BE2C (cell line): ENCODE measurements at places on chromosomes 5 and 9.
A peak's percentile ranks its signal among the peaks of the same experiment; 100 is the strongest.

GRCh38 chr5:141799507-141800167, 78.6 kb downstream of the PCDH1 start:
- no peak for DNase-seq

DNA sequence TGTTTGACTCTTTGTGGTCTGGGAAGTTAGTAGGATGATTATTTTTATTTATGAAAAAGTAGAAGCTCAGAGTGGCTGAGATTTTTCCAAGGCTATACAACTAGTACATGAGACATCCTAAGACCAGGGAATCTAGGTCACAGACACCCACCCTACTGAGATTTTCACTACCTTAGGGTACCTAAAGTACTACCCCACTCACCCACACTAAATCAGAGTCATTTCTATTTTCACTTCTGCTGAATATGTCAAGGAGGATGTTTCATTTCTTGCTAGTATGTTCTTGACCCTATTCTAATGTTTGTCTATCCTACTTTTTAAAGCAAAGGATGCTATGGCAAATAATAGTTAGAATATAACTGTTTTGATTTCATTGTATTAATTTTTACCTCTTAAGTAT, 206.0 kb downstream of the ATP10B start:
- DNase-seq: no peak

DNA sequence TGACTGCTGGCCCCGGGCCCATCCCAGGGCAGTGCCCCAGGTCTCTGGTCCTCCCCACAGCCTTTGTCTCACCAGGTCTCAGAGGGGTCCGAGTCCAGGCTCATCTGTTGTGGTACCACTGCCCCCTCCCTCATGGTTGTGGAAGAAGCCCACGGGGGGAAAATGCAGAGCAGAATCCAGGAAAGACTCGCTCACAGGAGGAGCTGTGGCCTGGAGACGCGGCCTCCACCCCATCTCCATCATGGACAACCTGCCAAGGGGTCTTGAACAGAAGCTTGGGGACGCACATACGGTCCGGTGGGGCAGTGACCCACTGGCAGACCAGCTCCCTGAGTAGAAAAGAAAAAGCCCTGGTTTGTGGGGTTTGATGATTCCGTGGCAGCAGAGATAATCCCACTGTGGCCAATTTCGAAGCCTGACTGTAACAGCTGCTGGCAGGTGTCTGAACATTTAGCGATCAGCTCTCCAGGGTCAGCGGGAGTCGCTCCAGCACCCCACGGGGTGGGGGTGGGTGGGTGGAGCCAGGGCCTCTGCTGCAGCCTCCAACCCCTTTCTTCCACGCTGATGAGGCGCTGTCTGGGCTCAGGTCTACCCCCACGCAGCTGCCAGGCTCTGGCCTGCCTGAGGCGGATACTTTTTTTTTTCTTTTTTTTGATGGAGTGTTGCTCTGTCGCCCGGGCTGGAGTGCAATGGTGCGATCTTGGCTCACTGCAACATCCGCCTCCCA, 1.9 kb upstream of the GRIN1 start:
- DNase-seq: peak; percentile 22

DNA sequence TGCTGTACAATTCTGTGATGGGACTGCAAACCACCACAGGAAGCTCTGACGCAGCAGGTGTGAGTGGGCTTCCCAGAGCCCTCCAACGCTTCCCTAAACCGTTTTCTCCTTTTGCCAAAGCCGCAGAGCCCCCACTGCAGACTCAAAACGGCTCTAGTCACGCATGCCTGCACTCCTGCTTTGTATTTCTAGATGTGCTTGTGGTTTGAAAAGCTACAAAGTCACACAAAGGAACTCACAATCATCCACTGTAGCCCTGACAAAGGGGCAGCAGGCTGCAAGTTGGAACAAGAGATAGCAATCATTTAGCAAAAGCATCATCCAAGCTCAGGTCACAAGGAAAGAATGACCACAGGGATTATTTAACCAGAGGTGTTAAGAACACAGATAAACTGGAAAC, 79.3 kb downstream of the PTPN3 start:
- no peak for DNase-seq

DNA sequence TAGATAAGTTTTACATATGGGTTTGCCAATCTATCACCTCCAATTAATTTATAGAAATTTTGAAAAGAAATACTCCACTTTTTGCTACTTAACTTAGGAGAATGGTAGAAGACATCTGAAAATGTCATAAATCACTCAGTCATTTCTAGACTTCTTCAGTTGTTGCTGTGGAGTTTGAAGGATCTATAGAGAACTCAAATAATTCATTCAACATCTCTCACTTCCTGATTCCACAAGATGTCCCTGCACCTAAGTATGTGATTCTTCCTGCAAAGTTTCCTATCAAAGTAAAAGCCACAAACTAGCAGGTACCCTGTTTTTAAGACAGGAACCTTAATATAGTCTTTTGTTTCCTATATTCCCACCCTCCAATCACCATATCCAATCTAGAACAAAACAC, 297.1 kb upstream of the ATP10B start:
- DNase-seq: no peak

- no peak for DNase-seq
Observed at GRCh38 chr5:131530706-131531331, 104.2 kb downstream of the RAPGEF6 start.

DNA sequence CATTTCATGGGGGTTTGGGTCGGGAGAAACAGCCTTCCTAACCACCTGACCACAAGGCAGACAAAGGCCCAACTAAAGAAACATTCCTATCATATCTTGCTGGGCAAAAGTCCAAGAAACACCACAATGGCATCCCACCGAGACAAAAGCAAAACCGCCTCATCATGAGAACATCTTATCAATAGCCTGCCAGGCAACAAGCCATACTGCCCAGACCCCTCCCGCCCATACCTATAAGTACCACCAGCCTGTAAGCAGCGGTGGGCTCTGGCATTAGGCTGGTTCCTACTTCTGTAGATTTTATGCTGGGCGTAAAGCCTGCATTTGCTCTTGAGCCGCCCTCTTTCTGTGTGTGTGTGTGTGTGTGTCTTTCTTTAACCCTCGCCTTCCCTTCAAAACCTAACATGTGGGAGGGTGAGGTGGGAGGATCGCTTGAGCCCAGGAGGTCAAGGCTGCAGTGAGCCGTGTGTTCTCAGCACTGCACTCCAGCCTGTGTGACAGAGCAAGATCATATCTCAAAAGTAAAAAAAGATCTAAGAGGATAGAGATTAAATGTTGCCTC, 56.9 kb downstream of the PDE6A start:
- DNase-seq: no peak

DNA sequence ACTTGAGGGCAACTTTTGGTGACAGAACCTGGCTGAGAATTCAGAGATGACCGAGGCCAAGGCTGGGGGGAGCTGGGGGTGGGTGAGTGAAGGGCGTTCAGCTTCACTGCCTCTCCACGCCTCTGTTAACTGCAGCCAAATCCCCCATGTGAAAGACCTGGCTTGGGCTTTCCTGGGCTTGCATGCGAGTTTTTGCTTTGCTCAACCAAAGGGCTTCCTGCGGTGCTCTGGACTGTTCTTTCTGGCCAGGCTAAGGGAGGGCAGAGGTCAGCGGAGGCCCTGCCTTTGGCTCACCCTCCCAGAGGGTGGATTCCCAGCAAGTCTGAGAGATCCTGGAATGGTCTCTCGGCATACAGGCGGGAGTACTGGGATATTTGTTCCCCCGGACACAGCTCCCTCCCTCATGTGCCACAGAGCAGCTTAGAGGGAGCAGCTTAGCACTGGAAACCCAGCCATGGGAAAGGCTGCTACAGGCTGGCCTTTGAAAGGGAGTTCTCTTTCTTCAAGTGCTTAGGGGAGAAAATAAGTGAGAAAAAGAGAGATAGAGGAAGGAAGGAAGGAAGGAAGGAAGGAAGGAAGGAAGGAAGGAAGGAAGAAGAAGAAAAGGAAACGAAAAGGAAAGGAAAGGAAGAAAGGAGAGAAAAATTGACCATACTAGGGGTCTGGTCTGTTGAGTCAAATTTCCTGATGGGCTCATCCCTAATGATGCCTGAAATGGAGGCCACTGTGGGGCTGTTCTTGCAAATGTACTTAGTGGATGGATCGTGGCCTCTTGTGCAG, 158.8 kb downstream of the FGF18 start:
- DNase-seq: no peak

GRCh38 chr5:424301-425110, 18.5 kb upstream of the EXOC3 start:
- no peak for DNase-seq

DNA sequence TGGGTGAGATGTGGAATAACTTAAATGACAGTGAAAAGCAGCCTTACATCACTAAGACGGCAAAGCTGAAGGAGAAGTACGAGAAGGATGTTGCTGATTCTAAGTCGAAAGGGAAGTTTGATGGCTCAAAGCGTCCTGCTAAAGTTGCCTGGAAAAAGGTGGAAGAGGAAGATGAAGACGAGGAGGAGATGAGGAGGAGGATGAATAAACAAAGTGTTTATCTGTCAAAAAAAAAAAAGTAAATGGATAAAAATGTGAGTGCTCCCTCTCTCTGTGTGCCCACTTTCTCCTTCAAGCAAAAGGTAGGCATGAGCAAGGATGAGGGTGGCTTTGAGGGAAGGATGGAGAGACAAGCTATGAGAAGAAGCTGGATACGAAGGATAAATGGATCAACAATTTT, 4.2 kb upstream of the CANX start:
- no peak for DNase-seq

DNA sequence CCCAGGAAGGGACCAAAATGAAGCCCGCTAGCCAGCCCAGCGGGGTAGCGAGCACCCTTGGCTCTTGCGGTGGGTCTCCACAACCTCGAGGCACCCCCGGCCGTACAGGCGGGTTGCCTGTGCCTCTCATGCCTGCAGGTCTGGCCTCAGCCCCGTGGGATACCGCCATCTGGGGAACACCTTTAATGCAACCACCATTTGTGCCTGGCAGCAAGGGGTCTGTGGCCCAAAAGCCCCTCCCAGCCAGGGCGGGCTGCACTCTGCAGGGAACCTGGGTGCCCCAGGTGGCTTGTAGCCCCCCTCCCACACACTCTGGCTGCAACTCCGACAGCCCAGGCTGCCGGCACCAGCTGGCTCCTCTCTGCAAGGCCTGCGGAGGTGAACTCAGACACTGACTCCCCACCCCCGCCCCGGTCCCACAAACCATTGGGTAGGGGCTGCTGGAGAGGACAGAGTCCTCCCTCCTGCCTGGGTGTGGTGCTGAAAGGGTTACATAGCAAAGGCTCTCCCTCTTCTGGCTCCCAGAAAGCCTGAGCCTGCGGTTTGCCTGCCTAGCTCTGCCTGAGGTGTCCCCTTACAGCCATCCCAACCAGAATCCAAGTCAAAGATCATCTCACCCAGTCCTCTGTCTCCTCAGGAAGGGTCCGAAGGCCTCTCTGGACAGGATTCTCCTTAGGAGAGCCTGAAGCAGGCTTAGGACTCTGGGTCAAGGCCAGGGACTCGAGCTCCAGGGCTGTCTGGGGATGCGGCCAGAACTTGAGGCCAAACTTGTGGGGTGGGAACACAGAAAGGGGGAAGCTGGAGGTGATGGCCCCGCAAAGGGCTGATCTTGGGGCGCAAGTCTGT, 109.4 kb downstream of the PSD2 start:
- DNase-seq: peak; percentile 46

DNA sequence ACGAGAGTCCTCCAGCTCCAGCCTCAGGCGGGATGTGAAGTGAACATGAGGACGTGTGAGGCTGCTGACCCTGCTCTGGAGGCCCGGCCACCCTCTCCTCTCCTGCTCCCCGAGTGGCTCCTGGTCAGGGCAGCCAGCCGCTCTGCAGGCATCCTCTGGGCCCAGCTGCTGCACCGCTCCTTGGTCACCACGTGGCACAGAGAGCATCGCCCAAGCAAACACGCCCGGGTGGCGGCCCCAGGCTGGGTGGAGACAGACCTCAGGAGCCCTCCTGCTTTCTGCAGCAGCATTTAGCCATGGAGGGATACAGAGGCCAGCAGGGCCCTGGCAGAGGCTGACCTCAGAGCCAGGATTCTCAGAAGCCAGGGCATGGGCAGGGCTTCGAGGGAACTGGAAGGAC, 69.7 kb upstream of the SARDH start:
- DNase-seq: no peak

DNA sequence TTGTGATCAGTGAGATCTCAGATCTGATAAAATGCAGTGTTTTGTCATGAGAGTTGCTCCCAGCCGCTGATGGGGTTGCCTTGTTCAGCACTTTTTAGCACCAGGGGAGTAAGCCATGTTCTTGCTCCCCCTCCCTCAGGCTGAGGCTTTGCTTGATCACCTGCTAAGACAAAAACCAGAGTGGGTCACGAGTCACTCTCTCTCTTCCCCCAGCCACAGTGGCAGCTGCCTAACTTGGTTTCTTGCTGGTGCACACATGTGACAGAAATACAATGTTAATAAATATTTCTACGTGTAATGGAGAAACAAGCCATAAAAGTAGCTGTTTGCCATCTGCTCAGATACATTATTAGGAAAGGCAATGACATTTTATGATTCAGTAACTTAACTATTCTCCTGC, 212.4 kb upstream of the DMRT1 start:
- DNase-seq: no peak

DNA sequence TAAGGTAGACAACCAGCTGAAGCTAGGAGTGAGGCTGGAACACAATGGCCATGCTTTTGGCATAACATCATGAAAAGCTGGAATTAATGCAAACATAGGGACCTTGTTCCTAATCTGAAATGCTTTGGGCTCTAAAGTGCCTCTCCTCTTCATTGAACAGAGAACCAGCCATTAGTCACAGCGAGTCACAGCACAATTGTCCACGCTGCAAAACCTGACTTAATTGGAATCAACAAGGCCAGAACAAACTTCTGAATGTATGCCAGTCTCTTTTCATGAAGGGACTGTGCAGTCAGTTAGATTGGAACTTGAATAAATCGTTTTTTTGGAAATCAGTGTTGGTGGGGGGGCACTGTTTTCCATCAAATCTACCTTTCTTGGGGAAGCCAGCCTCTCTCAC, 96.5 kb downstream of the JAKMIP2 start:
- DNase-seq: no peak

DNA sequence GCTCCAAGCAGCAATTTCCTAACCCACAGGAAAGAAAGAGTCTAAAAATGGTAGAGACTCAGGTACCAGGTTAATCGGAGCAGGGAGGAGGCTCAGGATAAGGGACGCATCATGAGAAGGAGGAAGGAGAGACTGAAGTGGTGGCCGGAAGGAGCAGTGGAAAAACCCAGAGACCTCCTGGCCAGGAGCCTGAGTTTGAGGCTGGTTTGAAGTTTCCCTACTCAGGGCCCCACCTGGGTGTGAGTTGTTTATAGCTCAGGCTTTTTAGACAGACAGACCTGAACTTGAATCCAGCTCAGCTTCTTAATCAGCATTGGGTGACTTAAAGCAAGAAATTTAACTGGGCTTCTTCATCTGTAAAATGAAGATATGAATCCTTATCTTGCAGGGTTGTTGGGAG, 11.9 kb upstream of the AQP7 start:
- DNase-seq: no peak

- DNase-seq: no peak
Observed at GRCh38 chr9:136665111-136665703, 2.5 kb downstream of the EGFL7 start.

- no peak for DNase-seq
Observed at GRCh38 chr5:3393920-3394597, 201.6 kb upstream of the IRX1 start.

DNA sequence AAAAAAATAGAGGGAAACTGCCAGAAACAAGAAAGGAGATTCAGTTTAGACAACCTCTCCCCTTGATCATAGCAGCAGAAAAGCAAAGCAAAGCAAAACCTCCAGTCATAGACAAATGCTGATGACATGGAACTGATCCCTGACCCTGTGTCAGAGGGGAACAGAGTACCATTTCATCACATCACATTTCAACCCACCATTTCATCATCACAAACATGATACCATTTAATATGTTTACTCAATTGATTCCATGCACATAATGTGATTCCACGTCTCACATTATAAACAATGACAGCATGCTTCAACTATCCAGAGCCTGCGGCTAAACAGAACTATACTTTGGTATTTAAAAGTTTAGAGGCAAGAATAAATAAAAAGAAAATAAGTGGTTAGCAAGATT, 28.7 kb upstream of the ACOT12 start:
- no peak for DNase-seq
